ENCODE measurements at places on chromosomes 2 and 18.
A peak's percentile ranks its signal among the peaks of the same experiment; 100 is the strongest.

GRCh38 chr2:134178138-134178877 lies 75.6 kb upstream of the MGAT5 start:
- no peak for DNase-seq

- no peak for DNase-seq
These were observed 189.0 kb downstream of the GALNT1 start for GRCh38 chr18:35770376-35771014.

- peak; percentile 87 for DNase-seq
These were observed 244.6 kb downstream of the BCL2 start for GRCh38 chr18:63074981-63075404.

- DNase-seq, result peak; percentile 57
These were observed 74.1 kb downstream of the TLK1 start for GRCh38 chr2:171086352-171087290.

DNA sequence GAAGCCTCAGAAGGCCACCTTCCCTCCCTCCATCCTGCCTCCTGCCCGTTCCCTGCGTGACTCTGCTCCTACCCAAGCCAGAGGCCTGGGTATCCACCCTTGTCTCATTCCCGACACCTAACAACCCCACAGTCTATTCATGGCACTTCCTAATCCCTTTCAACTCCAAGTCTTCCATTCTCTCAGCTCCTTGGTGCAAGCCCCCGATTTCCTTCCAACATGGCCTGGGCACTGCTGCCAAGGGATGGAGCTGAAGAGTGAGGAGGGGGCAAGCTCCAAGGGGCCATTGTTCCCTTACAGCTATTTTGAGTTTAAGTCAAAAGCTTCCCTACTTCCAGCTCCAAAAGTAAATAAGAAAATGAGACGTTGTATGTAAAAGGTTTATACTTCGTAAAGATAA lies 84.8 kb upstream of the ASB18 start:
- DNase-seq, result no peak

- no peak for DNase-seq
These were observed 276.5 kb upstream of the ID2 start for GRCh38 chr2:8405334-8405733.

- DNase-seq, result no peak
These were observed 77.4 kb upstream of the OSR1 start for GRCh38 chr2:19435815-19436214.

GRCh38 chr2:11155381-11156035 lies at the start of gene SLC66A3:
TSS of gene SLC66A3 (plus strand) at chr2:11155467. CDS start at chr2:11155547, 80 bp downstream.
- DNase-seq, result no peak

- no peak for DNase-seq
These were observed 7.7 kb downstream of the WNT10A start for GRCh38 chr2:218888341-218888740.

- no peak for DNase-seq
These were observed 396.7 kb downstream of the CDH2 start for GRCh38 chr18:27780061-27780745.

DNA sequence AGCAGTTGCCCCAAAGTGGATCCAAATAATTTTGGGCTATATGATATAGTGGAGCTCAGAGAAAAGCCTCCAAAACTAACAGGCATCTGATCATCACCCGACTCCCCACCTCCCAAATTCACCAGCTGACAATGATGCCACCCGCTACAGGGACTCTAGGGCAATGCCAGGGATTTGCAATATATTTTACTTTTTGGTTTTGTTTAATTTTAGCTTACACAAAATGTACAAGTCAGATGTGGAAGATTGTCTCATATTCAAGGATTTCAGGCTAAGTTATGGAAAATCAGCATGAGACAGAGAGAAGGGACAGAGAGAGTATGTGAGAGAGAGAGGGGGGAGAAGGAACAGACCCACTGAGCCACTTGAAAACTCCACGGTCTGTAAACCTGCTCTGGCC lies 187.4 kb downstream of the TMEM247 start:
- no peak for DNase-seq

DNA sequence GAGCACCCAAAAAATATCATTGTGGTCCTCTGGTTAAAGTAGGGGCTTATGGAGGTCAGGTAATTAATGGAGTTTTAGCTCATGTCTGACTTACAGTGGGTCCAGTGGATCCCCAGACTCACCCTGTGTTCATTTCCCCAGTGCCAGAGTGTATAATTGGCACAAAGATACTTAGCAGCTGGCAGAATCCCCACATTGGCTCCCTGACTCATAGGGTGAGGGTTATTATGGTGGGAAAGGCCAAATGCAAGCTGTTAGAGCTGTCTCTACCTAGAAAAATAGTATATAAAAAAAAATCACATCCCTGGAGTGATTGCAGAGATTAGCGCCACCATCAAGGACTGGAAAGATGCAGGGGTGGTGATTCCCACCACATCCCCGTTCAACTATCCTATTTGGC lies 1067.6 kb upstream of the ACVR2A start:
- no peak for DNase-seq

DNA sequence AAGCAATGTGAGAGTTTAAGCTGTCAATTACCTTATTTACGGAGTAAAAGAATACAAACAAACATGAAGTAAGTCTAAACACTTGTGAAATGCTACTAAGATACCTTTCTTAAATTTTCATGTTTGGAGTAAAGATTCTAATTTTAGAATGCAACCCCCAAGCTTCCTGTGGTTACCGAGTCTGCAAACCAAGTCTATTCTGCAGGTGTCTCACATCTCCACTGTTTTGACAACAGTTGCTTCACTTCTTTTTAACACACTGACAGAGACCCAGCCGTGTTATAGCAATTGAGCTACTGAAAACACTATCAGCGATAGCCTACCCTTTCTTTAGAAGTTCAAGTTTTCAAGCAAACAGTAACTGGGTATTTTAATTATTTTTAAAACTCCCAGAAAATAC lies 608.3 kb downstream of the ERBB4 start:
- DNase-seq, result no peak

DNA sequence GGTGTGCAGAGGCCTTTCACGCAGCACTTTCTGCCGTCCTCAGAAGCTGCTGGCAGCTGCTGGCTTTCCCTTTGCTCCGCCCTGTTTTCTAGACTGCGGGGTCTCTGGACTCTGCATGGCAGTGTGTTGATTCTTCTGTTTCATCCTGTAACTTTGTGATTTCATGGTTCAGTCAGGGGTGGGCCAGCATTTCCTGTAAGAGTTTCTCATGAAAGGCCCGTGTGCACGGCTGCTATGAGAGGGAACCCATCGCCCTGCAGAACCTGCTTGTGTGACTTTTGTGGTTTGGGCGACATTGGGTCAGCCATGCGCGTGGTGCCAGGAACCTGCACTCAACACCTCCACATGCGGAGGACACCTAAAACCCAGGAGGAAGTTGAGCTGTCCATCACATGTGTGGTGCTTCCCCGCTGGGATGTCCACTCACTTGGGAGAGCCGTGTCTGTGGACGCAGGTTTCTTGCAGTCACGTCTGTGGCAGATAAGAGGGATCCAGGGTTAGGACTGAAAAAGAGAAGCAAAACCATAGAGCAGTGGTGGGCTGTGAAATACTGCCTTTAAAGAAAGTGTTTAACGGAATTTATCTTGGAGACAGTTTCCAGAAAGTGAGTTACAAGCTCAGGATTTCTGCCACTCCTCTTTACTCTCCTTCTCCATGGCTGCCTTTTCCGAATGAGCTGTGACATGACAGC lies 167.3 kb upstream of the ALKAL2 start:
- no peak for DNase-seq
